ENCODE measurements at places on chromosomes 4 and X.

GRCh38 chr4:137310593-137311490 lies 221.5 kb downstream of the PCDH18 start:
- DNase-seq, result no peak

DNA sequence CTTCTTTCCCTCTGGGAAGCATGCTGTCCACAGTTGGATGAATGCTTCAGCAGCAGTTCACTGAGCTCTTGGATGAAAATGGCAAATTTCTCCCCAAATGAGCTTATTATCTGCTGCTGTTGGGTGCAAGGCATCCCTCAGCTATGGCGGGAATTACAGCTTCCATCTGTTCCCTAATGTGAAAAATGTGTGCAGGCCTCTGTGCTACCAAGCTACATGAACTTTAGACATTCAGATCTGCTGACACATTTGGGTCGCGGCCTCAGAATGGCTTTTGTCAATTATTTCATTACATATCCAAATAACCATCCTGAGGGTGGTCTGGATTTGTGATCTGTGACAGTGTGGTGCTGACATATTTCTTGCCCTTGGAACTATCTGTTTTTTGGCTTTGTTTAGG lies 119.5 kb upstream of the SCML1 start:
- DNase-seq, result no peak

DNA sequence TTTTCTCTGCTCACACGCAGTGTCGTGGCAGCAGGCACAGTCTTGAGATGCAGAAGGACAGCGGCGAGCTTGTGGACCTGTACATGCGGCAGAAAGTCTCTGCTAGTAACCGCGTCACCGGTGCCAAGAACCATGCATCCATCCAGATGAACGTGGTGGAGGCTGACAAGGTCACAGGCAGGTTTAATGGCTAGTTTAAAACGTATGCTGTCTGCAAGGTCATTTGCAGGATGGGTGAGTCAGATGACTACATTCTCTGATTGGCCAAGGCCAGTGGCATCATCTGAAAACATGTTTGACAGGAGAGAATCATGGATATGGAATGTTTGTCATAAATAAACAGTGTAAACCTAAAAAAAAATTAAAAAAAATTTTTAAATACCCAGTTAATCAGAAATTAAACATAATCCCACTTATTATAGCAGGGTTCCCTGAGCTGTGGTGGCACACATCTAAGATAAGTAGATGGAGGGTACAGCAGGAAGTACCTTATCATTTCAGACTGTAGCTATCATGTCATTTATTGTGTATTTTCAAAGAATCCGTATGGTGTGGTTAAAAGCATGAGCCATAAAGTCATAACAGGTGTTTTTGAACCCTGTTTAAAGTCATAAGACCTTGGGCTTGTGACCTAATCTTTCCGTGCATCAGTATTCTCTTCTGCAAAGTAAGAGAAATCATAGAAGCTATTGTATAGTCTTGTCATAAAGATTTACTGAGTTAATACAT lies 7.5 kb upstream of the BMP2K start:
- DNase-seq, result no peak

DNA sequence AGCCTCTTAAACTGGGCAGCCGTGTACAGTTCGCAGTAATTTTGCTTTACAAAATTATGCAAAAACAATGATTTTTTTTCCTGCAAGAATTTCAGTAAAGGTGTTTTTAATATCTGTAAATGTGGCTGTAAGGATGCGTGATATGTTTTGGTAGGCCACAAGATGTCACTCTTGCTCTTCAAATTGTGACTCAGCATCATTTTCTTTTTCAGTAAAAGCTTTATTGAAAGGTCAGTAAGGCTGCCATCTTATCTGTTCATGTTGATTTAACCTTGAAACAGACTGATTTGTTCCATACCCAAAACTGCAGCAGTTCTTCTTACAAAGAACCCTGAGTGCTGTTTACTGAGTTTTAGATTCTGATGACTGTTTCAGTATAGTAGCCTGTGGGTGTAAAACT lies 39.9 kb downstream of the TXLNG start:
- DNase-seq, result no peak

GRCh38 chrX:66553973-66554372 lies 84.9 kb downstream of the EDA2R start:
- no peak for DNase-seq

- no peak for DNase-seq
These were observed 753.3 kb downstream of the ADGRL3 start for GRCh38 chr4:61953386-61953785.

- no peak for DNase-seq
These were observed 149.5 kb upstream of the SH3RF1 start for GRCh38 chr4:169420291-169420690.

DNA sequence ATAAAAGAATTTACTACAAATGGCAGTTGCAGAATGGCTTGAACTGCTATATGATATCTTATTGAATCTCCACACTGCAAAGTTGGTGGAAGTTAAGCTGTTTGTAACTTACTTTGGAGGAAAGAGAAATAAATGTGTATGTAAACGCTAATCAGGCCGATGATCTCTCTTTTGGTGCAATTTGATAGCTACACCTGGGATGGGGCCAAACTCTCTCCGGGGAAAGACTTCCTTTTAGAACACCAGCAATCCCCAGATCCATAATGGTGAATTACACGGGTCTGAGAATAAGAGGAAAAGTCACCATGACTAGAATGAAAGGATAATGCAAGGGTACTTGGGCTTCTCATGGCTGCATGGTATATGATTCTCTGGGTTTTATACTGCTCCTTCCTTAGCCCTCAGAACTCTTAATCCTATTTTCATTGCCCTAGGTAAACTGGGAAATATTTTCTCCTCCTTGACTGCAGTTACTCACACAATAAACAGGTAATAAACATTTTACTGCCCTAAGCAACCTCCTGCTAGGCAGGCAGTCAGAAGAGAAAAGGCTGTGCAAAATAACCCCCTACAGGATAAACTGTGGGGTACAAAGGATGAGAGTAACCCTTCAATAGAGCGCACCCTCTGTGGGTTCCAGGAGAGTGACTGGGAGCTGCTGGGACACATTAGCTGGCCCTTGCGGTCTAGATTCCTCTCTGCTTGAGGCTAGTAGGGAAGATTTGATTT lies 109.3 kb downstream of the MGST2 start:
- DNase-seq, result no peak

GRCh38 chr4:1337376-1337831 lies 9.6 kb upstream of the UVSSA start:
- DNase-seq, result peak; percentile 35

- DNase-seq, result no peak
These were observed 51.1 kb downstream of the KLF3 start for GRCh38 chr4:38715050-38715449.

GRCh38 chr4:182019148-182019652 lies 224.0 kb upstream of the TENM3 start:
- no peak for DNase-seq

DNA sequence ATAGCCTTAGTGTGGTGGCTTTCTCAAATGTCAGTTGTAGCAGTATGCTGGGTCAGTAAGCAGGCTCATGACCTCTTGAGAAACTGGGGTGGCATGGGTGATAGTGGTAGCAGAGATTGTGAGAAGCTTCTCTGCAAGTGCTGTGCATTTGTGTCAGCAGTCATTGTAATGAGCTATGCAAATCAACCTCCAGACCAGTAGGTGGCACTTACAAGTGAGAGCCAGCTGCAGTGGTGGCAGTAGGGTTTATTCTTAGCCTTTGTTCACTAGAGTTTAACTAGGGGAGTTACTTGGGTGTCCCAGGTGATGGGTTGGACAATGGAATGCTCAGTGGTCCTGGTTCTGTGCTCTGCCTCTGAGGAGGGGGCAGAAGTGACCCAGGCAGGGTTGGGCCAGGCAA lies 818.7 kb downstream of the PCDH7 start:
- no peak for DNase-seq

DNA sequence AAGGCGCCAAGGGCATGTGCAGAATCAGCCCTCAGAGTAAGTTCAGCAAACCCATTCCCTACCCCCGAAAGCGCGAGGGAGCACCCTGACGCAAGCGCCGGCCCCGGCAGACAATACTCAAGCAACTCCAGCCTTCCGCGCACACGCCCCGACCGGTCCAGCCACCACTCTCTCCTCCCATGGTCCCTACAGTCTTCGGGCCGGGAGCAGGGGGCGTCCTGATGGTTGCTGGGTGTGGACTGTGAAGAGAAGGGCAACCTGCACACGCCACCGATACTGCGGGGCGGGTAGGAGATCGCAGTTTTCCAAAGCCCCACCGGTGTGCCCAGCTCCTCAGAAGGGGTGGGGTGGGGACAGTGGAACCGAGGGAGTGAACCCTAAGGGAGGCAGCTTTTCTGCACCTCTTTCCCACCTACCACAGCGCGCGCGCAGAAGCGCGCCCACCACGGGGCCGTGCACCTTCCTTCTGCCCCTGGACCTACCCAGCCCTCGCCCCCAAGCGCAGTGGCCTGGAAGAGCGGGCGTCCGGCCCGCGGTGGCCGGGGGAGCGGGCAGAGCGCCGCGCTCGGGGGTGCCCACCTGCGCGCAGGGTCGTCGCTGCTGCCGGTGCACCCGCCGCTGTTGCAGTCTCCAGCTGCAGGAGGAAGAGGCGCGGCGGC lies 650.2 kb upstream of the DIPK2B start:
- DNase-seq, result no peak

GRCh38 chrX:115372152-115372551 lies 82.6 kb downstream of the LUZP4 start:
- DNase-seq, result no peak

- DNase-seq, result no peak
These were observed 175.3 kb upstream of the MID1 start for GRCh38 chrX:10795721-10796120.

- DNase-seq, result no peak
These were observed 141.4 kb downstream of the PTTG2 start for GRCh38 chr4:38101563-38101962.

DNA sequence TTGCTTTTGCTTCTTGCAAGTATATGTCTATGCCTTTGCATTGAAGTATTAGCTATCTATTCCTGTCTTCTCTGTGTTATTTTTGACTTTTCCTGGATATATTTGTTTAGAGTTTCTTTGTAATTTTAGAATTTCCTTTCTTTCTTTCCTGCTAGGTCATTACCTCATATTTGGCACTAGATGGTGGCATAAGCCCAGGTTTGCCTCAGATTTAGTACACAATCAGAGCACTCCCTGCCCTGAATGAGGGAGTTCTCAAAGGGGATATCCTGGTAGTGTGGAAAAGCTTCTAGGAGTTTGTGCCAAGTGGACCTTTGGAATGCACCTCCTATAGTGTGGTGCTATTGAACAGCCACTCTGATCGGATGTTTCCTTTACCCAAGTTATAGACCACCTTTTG lies 181.6 kb downstream of the UGT8 start:
- no peak for DNase-seq

- DNase-seq, result no peak
These were observed 27.7 kb upstream of the CEP135 start for GRCh38 chr4:55921093-55921492.

DNA sequence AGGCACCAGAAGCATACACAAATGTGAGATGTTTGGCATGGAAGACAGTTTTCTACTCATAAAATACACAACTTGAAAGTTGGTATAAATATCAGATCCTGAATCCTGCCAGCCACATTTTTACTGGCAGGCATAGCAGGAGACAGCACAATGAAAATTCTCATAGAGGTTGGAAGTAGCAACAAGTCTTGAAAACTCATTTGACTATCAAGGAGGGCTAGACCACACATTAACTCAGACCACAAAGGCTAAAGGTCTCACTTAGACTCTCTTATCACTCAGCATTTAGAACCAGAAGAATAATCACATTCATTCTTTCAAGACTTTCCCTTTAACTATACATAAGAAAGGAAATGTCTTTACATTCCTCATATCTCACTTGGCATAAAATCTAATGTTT lies 56.5 kb downstream of the SORBS2 start:
- DNase-seq, result no peak

DNA sequence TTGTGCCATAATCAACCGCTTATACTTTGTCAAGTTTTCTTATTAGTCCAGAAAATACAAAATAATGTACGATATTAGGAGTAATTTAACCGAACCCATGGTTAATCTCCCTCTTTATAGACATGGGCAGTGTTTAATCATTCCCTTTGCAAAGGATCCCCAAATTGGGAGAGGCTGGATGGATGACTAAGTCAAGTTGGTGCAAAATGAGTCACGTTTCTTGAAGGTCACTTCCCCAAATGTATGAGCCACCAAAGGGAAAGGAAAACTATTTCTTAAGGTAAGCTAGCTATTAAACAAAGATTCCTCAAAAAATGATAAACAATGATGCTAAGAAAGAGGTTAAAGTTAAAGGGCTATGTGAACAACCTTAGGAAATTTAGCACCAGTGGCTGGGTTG lies 17.5 kb downstream of the MAML3 start:
- no peak for DNase-seq

DNA sequence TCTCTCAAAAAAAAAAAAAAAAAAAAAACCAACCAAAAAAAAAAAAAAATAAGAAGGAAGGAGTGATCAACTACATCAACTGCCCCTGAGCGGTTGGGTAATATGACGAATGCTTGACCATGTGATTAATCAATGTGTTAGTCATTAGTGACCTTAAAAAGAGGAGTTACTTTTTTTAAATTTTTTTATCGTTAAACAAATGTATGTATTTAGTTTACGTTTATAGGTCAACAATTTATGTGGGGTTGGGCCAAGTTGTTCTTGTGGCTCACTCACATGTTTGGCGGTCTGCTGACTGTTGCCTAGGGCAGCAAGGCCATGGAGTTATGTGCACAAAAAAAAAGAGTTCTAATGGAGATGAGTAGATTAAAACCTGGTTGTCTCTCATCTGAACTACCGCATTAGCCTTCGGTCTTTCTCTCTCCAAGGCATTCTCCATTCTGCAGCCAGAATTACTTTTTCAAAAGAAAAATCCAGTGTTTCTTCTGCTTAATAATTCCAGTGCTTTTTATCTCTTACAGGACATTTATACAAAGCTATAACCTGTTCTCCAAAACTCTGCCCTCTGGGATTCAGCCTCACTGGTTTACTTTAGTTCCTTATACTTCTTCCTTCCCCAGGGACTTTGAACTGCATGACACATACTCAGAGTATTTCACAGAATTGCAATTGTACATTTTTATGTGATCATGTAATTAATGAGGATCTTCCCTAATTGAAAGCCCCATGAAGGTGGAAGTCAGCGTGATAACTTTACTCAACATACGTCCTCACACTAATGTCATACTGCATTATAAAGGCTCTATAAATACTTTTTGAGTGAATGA lies 505.5 kb downstream of the ANKRD50 start:
- no peak for DNase-seq

GRCh38 chrX:30607155-30607554 lies 29.6 kb upstream of the TASL start:
- no peak for DNase-seq

DNA sequence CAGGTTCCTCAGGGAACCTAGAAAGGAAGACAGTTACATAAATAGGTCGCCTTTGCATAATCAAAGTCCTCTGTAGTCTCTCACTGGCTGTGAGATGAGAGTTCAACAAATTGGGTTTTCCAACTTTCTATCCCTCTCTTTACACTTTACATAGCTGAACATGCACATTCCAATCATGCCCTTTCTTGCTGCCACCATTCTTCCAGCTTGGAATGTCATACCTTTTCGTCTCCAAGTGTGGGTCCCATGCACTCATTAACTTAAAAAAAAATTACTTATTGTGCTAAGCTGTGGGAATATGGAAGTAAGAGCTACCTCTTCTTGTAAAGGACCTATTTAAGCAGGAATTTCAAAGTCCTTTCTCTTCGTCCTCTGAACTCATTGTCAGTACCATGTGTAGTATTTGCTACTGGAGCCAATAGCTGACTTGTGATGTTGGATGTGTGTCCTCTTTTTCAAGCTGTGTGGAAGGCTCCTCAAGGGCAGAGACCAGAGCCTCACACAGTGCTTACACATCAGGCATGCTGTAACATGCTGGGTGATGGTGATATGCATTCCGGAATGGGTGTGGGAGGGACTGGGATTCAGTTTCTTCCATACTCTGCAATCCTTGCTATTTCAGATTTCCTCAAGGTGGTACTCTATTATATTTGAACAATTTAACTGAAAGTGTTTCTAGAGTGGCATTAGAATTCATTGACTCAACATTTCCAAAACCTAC lies 7.1 kb downstream of the ENOPH1 start:
- no peak for DNase-seq
